ENCODE measurements at places on chromosomes 7 and 10. TPM values are rescaled to one million over a fixed set of nuclear protein-coding genes. Genes with fewer than 3 reads are reported as not detected.

GRCh38 chr10:73941300-73941699, 30.4 kb downstream of the PLAU start:
- peak; percentile 51 for DNase-seq

GRCh38 chr10:75243426-75243825, 7.7 kb upstream of the COMTD1 start:
- no peak for DNase-seq

DNA sequence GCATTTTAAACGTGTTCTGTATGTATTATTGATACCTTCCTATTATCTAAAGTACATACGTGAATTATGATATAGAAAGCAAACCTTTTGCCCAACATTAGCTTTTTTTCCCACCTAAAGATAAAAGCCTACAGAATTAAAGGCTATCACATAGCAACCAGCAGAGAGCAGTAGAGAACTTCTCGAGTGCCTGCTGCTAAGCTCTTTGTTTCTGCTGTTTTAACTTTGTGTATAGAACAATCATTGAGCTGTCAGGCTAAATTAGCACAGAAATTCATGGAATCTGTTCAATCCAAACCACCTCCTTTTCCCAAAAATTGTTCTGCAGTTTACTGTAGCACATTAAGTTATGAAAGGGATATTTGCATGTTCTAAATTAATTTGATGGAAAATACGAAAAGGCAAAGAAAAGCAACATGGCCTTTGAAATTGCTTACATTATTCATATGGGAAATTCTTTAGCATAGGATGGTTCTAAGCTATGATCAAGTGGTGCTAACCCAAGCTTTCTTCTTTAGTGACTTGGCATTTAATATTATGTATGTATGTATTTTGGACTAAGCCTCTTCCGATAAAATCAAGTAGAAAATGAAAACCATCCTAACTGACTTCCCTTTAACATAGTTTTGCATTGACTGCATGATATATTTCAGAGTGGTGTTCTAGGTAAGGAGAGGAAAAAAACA, 1288.5 kb downstream of the GATA3 start:
- peak; percentile 65 for DNase-seq

DNA sequence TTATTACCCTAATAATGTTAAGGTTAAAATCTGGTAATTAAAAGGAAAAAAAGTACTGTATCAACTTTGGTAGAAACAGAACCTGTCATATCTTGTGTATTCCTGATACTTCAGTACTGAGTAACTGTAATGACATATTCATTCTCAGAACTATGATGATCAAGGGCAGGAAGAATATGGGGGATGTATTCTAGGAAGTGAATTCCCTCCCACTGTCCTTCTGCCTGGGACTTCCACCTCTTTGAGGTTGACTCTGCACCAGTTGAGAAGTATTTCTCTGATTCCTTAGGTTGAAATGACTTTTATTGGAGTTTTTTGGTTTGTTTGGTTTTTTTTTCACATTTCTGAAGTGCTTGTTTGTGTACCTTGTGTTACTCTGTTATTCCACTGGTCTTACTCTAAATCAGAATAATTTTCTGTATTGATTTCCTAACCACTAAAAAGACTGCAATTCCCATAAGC, 36.9 kb downstream of the WASL start:
- peak; percentile 13 for DNase-seq

OR6V1 gene
- not detected for total RNA-seq

- DNase-seq: no peak
Observed at GRCh38 chr7:10706875-10707493, 266.7 kb upstream of the PHF14 start.

DDX50 gene
- total RNA-seq: 65.5 TPM

CHN2 gene
- 0.33 TPM for total RNA-seq

- no peak for DNase-seq
Observed at GRCh38 chr10:78330884-78331283, 297.2 kb downstream of the RPS24 start.

- DNase-seq: no peak
Observed at GRCh38 chr10:117914334-117914733, 132.4 kb downstream of the RAB11FIP2 start.

- no peak for DNase-seq
Observed at GRCh38 chr7:43198599-43199090, 86.2 kb downstream of the HECW1 start.

PCLO gene
- total RNA-seq: 0.17 TPM

- DNase-seq: no peak
Observed at GRCh38 chr7:81467964-81468363, 301.9 kb downstream of the HGF start.

DNA sequence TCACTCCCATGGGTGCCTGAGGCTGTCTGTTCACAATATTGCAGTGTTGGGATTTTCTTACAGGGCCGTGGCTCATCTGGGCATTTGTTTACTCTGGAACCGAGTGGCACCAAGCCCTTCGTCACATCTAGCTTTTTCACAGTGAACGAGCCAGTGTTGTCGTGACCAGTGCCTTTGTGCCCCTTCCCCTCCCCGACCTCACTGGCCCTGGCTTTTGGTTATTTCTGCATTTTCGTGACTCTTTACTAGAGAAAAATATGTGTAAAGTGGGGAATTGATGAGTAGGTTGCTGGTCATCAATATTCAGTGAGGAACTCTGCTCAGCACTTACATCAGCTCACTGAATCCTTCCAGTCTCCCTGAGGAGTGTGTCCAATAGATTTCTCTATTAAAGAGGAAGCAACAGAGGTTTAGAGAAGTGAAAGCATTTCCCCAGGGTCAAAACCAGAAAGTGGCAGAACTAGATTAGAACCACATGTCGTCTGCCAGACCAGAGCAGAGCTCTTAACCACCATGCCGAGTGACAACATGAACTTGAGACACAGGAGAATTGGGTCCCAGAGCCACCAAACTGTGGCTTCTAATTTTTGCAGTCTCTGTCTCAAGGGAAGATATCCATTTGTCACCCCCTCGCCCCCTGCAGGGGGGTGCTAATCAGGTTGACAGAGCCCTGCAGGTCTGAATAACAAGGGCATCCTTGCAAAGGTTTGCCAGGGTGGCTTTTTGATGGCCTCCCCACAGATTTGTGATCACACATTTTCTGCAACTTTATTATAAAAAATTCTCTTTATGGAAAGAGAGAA, 125.3 kb downstream of the CHN2 start:
- DNase-seq: no peak

DNA sequence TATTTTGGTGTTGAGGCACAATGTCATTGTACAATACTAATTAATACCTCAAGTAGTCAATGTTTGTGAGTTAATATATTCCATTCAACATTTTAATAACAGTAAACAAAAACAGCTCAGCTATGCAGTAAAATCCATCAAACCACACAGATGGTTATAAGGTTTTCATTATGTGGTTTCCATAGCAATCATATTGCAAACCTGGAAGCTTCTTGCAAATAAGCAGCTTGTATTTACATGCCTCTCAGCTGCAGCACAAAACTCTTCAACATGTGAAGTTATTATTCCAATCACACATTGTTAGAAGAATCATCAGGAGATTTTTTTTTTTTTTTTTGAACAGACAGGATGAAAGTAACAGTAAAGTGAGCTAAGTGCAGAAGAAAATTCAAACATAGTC, 170.2 kb downstream of the SKAP2 start:
- no peak for DNase-seq

YAE1 gene
- 36.3 TPM for total RNA-seq

DNA sequence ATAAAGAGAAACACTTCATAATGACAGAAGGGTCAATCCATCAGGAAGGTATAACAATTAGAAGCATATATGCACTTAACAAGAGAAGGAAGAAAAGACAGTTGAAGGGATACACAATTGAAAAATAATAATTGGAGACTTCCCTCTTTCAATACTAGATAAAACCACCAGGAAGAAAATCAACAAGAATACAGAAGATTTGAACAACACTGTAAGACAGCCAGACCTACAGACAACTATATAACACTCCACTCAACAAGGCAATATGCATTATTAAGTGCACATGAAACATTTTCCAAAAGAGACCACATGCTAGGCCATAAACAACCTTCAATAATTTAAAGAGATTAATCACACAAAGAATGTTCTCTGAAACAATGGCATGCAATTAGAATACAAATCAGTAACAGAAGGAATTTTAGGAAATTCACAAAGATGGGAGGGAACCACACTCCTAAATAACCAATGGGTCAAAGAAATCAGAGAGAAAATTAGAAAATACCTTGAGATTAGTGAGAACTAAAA, 35.1 kb downstream of the ZNF438 start:
- DNase-seq: no peak

DNA sequence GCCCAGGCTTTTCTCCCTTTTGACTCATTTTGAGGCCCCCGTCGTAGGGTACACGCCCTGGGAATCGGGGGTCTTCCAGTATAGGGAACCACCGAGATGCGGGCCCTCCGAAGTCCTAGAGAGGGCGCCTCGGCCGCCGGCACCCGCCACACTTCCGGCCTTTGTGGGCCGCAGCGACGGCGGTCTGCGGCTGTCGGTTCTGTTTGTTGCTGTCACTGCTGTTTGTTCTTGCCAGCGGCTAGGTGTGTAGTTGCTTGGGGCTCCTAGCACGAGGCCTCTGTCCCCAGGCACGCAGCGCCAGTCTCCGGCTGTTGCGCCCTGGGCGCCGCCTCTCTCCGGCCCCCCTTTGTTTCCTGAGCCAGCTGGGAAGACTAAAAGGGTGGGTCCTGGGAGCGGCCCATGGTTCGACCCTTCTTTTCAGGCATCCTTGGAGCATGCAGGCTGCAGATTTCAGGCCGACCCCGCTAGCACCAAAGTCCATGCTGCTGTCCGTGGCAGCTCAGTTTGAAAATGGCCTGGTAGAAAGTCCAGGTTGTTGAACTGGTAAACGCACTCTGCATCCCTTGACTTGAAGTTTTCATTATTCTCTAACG, 17.8 kb upstream of the ZKSCAN1 start:
- DNase-seq: peak; percentile 41

DNA sequence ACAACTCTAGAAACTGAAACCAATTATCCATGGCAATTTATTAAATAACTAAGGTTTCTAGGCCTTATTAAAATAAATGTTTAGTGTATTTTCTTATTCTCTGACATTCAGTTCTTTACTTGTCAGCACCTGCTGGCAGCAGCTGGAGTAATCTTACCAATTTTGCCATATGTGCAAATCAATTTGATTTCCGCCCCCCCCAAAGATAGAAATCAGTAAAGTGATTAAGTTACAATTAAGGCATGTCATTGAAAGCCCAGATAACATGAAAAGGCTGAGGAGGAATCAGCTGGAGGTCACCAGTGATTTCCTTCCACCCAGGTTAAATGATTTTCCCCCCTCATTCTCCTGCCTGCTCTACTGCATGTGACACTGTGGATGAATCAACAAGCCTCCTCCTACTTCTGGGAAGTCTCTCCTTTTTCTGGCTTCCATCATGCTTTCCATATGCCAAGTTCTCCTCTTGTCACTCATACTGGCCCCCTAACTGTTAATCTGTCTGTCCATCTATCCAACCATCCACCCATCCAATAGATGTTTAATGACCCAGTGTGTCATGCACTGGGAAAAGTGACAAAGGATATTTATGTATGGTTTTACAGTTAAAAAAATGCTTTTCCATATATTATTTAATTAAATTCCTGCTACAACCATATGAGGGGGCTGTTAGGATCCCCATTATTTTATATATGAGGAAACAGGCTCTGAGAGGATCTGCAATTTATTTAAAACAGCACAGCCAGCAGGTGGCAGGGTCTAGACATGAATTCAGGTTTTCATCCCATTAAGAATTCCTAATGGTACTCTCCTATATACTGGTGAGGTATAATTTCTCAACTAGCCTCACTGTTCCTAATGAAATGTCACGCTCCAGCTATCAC, 116.5 kb downstream of the ATXN7L1 start:
- peak; percentile 50 for DNase-seq

DNA sequence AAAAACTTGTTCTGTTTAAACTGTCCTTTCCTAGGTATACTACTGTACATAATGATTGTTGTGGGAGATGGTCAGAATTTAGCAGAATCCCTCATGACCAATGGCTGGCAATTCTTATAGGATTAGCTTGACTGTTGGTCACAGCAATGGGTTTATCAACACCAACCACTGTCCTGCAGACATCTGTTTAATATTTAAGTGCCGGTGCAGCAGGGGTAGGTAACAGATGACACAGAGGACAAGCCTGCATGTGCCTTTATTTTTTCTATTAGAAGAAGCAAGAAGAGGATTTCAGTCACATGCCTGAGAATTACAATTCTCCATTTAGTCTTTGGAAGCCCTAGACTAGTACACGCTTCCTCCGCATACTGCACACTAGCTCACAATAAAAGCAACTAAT, 48.4 kb downstream of the CCDC6 start:
- no peak for DNase-seq

- DNase-seq: no peak
Observed at GRCh38 chr10:126836009-126836408, 69.2 kb upstream of the DOCK1 start.

DNA sequence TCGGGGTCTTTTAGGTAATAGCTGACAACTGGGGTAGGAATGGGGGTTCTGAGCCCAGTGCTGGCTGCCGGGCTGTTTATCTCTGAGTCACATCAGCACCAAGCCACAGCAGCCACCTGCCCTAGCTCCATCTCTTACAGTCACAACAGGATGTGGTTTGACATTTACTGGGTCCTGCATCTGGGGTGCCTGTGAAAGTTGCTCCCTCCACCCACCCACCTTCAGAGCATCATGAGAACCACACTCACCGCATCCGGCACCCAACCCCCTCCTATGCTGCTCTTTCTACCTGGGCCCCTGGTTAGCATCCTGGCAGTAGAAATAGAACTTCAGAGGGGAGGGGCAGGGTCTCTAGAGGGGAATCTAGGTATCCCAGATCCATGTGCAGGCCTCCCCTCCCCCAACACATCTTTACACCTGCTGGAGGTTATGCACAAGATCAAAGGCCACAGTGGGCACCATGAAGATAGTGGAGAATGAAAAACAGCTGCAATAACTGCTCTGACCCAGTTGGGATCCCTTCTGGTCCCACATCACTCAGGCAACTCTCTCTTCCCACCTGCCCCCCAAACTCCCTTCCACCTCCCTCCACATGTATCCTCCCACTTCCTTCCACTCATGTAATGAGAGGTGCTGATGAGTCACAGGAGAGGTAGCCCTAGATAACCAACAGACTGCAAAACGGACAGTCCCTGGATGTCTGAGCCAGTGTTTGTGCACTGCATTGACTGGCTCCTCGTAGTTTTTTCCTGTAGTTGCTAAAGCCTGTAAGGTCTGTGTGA, 38.2 kb downstream of the PRSS2 start:
- peak; percentile 86 for DNase-seq

DNA sequence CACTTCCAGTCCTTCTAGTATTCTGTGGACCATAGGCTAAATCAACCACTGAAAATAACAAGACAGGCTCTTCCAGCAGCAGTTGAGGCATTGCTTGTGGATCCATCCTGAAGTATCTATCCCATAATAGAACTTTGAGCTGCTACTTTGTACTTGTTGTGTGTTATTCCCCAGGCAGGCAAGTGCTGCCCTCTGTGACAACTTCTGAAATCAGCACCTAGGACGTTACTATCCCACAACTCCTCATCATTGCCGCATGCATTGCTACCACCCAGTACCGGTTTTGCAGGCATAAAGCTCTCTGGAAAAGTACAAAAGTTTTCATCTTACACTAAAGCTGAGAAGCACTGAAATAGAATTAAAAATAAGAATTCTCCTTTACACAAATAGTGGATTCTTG, 145.3 kb downstream of the HTR7 start:
- DNase-seq: no peak

EPO gene
- total RNA-seq: not detected

SEMA3C gene
- total RNA-seq: 203 TPM

Measured in fibroblast of lung (primary cell).